ENCODE measurements at places on chromosomes 11 and 22.

GRCh38 chr11:130647371-130647770, 198.9 kb downstream of the ADAMTS15 start:
- no peak for DNase-seq

DNA sequence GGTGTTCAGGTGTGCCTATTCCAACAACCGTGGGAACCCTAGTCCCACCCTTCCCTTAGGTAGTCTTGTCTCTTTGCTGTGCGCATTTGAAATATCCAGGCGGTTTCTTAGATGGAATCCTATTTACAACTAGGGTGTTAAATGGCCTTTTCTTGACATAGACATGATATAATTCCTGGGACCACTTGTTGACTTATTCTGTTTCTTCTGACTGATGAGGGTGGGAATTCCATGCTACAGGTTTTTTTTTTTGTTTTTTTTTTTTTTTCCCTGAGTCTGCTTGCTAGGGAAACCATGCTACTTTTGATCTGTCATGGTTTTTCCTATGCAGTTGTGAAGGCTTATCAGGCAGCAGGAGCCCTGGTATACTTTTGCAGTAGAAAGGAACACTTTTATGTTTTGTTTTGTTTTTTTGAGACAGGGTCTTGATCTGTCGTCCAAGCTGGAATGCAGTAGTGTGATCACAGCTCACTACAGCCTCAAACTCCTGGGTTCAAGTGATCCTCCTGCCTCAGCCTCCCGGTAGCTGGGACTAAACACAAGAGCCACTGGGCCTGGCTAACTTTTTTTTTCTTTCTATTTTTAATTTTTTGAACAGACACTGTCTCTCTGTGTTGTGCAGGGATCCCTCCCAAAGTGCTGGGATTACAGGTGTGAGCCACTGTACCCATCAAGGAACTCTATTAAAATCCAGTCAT, 1.5 kb downstream of the STIM1 start:
- DNase-seq: no peak

- no peak for DNase-seq
Observed at GRCh38 chr11:19018901-19019300, 41.6 kb downstream of the MRGPRX2 start.

- no peak for DNase-seq
Observed at GRCh38 chr11:2475136-2475918, 30.5 kb downstream of the KCNQ1 start.

DNA sequence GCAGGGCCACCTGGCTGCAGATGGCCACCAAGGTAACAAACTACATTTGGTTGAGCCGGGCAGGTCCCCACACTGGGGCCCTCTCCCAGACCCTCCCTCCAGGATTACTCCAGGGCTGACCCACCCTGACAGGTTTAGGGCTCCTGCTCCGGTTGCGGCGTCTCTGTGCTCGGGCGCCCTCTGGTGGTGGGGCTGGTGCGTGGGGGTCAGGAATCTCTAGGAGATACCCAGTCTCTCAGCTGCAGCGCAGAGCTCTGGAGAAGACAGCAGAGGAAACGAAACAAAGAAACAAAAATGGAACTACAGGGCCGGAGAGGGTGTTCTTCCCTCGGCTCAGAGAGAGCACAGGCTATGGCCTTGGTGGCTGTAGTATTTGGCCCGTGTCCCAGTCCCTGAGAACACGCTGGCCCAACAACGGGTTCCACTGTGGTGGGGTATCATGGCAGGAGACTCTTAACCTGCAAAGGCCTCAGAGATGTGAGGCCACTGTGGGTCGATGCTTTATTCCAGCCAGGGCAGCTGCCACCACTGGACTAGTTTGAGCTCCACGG, 2.4 kb downstream of the C11orf96 start:
- DNase-seq: peak; percentile 80

GRCh38 chr11:71211631-71212030, 40.7 kb downstream of the SHANK2 start:
- no peak for DNase-seq

GRCh38 chr11:113670149-113670830, 35.8 kb downstream of the TMPRSS5 start:
- no peak for DNase-seq

GRCh38 chr11:127919206-127920000, 668.0 kb downstream of the ETS1 start:
- peak; percentile 20 for DNase-seq

GRCh38 chr11:83364500-83365045, 78.4 kb upstream of the CCDC90B start:
- no peak for DNase-seq

DNA sequence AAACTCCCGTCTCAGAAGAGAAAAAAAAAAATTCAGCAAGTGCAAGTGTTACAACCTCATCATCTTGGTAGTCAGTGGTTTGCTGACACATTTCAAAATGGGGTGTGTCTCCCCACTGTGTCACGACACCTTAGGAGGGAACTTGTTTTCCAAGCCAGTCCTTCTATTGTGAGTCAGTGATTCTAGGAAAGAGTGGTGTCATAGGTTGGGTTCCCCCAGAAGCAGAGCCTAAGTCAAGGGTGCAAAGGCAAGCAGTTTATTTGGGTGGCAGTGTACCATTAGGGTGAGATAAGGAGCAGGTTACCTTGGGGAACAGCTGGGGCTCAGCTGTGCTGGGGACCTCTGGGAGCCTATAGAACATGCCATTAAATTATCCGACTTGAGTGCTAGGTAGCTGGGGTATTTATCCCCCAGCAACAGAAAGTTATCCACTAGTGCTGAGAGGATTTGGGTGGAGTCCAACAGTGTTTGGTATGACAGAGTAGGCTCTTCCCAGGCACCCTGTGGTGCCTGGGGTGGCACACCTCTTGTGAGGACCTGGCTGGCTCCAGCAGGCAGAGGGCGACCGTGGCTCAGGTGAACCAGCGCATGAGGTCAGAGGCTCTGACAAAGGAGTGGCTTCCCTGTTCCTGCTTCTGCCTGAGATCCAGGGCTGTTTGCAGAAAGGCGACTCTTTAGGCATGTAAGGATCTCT, 41.7 kb downstream of the KIAA1671 start:
- no peak for DNase-seq

DNA sequence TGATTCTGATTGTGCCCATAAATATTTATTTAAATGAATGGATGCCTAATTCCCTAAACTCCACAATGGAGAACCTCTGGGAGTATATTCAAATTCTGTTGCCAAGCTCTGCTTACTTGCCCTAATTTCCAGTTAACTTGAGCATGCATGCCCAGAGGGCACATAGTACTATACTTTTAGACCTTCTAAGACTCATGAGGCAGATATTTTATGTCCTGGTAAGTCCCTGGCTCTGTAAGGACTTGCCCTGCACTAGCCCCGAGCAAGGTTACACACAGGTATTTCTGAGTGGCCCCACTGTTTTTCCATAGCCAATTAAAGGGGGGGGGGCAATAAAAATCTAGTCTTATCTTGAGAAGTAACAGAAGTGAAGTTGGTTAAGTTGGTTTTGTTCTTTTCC, 21.1 kb upstream of the CAPRIN1 start:
- DNase-seq: no peak

- DNase-seq: peak; percentile 36
Observed at GRCh38 chr11:110196241-110196754, 100.1 kb downstream of the RDX start.

DNA sequence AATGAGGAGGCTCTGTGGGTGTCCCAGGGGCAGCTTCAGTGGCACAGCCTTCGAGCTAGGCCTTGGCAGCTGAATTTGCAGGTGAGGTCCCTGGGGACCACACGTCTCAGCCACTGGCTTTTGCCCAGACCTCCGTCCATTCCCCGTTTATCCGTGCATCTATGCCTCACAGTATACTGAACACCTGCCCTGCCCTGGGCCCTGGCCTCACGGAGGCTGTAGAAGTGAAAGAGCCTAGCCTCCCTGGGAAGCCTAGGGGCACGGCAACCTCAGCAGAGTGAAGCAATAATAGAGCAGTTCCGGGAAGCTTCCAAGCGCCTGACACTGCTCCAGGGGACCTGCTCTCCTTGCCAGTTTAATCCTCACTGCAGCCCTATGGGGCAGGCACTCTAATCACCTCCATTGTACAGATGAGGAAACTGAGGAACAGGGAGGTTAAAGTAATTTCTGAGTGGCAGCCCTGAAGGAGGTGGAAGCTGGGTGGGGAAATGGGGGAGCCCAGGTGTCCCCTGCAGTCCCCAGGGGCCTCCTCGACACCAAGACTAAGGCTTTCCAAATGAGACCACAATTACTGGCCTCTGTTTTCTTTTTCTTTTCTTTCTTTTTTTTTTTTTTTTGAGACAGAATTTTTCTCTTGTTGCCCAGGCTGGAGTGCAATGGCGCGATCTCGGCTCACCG, 2.7 kb upstream of the NFAM1 start:
- no peak for DNase-seq

- DNase-seq: no peak
Observed at GRCh38 chr11:47518212-47518964, 34.5 kb downstream of the CELF1 start.

- DNase-seq: peak; percentile 49
Observed at GRCh38 chr11:43735961-43736360, 55.4 kb downstream of the HSD17B12 start.

- DNase-seq: no peak
Observed at GRCh38 chr11:26335903-26336302, 4.0 kb downstream of the ANO3 start.

GRCh38 chr11:46917109-46917761, 1.1 kb downstream of the LRP4 start:
- no peak for DNase-seq

DNA sequence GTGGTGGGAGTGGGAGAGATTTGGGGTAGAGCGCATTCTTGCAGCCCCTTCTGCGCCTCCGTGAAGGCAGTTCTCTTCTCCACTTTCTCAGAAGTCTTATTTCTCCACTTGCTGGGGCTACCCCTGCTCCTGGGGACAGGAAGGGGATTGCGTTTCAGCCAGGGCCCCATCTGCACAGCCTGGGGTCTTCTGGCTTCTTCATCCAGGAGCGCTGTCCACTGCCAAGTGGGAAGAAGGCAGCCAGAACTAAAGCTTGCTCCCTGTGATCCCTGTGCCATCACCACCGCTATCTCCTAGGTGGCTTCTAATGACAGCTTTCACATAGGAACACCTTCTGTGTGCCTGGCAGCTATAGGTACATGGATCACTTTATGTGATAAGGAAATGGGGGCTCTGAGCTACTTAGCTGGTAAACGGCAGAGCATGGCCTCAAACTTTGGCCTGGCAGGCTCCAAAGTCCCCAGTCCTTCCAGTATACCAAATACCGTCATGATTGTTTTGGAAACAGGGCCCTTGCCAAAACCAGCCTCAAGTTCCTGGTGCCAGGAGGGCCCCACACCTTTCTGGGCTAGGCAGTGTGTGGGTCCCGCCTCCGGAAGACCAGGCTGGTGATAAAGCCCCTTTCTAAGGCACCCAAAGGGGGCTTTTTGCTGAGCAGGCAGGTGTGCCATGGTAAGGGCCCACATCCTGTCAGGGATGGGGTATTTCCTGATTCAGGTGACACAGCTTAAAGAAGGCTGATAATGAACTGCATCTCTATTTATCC, 60.4 kb upstream of the PAX6 start:
- no peak for DNase-seq

DNA sequence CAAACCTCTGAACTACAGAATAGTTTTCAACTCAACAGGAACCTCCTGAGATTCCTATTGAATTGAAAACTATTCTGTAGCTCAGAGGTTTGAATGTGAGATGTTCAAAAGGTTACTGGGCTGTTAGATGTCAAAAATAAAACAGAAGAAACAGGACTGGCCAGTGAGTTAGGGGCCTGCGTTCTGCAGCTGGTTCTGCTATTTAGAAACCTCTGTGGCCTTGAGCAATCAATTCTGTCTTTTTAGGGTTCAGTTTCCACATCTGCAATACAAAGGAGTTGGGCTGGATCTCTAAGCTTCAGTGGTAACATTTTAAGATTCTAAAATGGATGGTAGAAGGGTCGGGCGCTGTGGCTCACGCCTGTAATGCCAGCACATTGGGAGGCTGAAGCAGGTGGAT, 55.8 kb downstream of the CLMP start:
- DNase-seq: no peak

DNA sequence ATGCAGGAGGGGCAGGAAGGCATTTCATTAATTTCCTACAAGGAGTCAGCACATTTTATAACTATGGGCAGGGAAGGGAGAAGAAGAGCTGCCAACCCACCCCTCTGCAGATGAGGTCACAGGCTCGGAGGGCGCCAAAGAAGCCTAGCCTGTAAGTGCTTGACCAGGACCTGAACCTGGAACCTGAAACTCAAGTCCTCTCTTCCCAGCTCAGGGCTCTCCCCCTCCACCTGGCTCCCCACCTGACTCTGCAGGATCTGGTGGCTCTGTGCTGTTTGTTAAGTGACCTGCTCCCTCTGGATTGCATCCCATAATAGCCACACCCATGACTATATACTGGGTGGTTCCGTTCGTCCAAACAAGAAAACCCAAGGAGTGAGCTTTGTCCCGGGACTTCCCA, 27.3 kb downstream of the SCGB1A1 start:
- DNase-seq: no peak

- no peak for DNase-seq
Observed at GRCh38 chr11:61683961-61684869, 4.0 kb downstream of the DAGLA start.

- peak; percentile 64 for DNase-seq
Observed at GRCh38 chr11:119460582-119460981, 37.6 kb upstream of the THY1 start.

- peak; percentile 28 for DNase-seq
Observed at GRCh38 chr11:102603091-102603490, 22.0 kb downstream of the MMP20 start.

DNA sequence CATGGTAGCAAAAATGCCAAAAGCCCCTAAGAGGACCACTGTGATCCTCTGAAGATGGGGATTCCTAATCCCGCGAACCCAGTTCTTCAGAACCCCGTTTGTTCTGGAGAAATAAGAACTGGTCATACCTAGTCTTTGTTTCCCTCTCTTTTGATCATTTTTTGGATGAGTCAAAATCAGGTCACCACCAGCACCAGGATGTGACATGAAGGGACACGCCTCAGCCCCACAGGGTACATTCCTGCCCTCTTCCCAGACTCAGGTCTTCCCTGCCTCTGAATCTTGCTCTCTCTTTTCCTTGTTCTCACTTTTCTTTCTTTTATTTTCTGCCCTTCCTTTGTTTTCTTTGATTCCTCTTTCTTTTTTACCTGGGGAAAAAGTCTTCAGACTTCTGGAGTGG, 14.6 kb upstream of the ANO1 start:
- no peak for DNase-seq

DNA sequence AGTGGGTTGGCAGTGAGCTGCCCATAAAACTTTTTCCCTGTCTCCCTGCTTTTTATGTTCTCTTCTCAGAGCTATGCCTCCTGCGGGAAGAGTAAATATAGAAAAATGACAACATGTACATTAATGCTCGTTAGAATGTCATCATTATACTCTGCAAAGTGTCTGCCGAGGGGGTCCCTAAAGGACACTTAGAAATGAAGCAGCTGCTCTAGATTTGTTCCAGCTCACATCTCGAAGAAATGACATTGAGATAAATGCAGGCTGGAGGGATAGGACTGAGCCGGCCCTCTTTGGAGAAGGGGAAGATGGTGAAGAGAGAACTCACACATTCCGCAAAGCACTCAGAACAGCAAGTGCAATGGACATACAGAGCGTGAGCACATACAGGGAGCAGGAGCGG, 240.0 kb downstream of the NXPE2 start:
- no peak for DNase-seq
